Hematopoietic multipotent progenitor cell treated with erythropoietin and hydrocortisone succinate and interleukin-3 and kit ligand, for 17 days (in vitro differentiated cells): ENCODE measurements at places on chromosomes 5 and 9.

DNA sequence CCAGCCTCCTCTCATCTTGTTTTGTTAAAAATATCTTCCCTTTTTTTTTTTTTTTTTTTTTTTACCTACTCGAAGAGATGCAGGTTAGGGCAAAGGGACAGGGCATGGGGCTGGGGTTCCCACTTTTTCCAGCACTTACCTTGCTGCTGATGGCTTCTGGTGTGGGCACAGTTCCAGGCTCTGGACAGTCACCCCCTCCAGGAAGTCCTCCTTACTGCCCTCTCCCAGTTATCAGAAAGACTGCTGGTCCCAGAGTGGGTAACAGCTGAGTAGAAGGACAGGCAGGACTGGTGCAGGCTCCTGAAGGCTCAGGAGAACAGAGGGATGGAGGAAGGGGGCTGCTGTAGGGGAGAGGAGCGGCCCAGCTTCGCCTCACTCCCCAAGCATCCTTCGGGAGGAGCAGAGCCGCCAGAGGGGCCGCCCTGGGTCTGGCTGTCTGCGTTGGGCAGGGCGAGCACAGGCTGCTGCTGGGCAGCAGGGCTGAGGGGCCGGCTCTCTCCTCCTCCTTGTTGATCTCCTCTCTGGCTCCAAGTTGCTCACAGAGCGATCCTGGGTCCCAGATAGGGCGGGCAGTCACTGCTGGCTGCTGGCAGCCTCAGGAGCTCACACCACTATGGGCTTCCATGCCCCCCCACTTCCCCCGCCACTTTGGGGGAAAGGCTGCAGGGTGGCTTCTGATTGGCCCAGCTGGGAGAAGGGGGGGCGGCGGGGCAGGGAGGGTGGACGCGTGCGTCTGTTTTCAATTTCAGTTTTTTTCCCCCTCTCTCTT is at the start of gene PDGFRB:
PDGFRB (minus strand) TSS at position 588 of the 769 bp plus-strand sequence. CDS start 18,798 bp downstream, outside the sequence.
- no peak for DNase-seq

- no peak for DNase-seq
Measured at GRCh38 chr5:158398360-158399201, 539.6 kb upstream of the CLINT1 start.

DNA sequence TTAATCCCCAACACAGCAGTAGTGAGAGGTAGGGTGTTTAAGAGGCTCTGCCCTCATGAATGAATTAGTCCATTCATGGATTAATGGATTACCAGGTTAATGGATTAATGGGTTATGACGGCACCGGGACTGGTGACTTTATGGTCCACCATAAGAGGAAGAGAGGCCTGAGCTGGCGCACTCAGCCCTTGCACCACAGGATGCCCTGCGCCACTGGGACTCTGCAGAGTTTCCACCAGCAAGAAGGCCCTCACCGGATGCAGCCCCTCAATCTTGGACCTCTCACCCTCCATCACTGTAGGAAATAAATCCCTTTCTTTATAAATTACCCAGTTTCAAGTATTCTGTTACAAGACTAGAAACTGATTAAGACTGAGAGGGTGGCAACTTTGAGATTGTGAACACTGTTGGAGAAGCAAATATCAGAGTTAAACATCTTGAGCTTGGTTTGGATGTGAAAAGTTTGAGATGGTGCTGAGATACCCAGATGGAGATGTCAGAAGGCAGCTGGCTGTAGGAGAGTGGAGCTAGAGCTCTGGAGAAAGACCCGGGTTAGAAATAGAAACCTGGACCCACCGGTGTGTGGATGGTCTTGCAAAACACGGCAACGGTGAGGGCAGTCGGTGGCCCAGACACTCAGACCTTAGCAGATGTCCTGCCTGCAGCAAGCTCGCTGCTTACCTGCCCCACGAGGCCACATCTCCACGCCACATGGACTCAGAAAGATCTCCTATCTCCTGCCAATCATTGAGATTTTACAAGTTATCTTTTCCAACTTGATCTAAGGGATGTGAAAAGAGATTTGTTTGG is 98.8 kb downstream of the HSD17B3 start:
- DNase-seq = no peak

GRCh38 chr5:133035224-133035623 is 8.9 kb upstream of the ZCCHC10 start:
- no peak for DNase-seq

DNA sequence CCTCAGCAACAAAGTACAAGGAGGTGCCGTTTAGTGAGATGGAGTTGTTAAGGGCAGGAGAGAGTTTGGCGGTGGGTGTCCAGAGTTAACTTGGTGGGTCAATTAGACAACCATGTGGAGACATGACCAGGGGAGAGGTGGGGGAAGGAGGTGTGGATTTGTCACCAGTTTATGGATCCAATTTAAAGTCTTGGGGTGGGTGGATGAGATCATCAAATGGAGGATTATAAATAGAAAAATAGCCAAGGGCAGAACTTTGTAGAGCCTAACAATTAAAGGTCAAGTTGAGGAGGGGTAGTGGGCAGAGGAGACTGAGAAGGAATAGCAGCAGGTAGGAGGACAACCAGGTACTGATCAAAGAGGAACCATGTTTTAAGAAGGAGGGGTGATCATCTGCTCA is 108.7 kb upstream of the IL12B start:
- DNase-seq = no peak

DNA sequence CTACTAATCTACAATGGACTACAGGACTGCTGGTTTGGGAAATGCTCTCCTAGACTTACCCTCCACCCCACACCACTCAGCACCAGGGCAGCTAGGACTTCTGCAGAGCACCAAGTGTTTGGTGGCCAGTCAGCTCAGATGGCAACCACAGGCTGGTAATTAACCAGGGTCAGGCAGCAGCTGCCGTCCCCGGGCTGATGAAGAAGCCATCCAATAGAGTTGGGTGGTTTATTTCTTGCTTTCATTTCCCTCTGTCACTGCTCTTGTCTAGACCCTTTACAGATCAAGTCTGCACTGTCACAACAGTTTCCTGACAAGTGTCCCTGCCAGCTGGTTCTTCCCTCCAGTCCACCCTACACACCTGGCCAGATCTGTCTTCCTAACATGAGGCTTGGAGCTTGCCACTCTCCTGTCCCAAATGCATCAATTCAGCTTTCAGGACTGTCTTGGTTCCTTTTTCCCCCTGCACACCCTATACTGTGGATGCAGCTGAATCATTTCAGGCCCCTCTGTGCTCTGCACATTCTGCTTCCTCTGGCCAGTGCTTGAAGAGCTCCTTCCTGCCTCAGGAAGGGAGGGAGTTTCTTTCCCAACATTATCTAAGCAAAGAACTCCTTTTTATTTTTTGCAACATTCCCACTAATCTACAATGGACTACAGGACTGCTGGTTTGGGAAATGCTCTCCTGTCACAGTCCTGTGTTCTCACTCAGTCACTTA is 30.2 kb upstream of the HSPA9 start:
- no peak for DNase-seq
